ENCODE measurements at places on chromosomes 6 and 20.

DNA sequence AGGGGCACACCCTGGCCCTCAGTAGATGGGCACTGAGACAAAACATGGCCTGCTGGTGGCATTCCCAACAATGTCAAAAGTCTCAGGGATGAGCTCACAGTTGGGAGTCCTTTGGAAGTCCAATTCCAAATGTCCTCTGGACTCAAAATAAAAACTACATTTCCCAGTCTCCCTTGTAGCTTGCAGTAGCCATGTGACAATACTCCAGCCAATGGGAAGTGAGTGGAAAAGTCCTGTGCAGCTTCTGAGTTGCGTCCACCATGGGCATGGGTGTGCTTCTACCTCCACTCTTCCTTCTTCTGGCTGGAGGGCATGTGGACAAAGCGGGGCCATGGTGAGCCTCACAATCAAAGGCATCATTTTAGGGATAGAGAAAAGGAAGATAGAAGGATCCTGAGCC, 5.8 kb upstream of the ADAM33 start:
- DNase-seq, result no peak

DNA sequence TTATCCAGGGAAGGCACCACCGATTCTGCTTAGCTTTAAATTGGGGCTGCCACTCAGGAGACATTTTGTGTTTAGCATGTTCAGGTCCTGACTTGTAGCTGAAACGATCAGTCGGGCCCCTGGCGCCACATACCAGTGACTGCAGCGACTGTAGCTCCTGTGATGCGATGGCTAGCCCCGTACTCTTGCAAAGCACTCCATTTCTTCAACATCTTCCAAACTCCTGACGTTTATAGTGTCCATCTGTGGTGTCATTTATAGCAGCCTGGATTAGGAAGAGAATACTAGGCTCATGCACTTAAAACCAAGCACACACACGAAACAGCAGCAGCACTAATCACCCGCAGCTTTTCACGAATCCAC, 13.0 kb downstream of the POU3F2 start:
- DNase-seq, result no peak

GRCh38 chr20:34824026-34824425, 1.4 kb downstream of the NCOA6 start:
- no peak for DNase-seq

DNA sequence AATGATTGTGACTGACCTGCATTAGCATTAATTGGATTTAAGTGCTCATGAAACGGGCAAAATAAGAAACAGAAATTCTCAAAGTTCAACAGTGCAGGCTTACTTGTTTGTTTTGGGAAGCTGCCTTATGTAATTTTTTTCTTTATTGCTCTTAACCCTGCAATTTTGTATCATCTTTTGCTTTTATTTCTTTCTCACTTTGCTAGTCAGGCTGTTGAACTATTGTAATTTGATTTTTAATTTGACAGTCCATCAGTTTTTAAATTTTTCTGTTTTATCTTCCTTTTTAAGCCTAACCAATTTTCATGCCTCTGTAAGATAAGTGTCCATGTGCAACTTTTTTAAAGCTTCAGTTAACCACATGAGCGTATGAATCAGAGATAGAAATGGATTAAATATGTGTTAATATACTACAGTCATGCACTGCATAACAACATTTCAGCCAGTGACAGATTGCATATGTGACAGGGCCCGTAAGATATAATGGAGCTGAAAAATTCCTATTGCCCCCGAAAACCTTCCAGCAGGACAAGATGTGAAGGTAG, 44.6 kb downstream of the PEX7 start:
- no peak for DNase-seq

GRCh38 chr6:119830494-119831295, 481.1 kb upstream of the MAN1A1 start:
- no peak for DNase-seq
